ENCODE measurements at places on chromosomes 7 and 10.

GRCh38 chr7:2479276-2480069 lies 3.3 kb upstream of the GRIFIN start:
- DNase-seq, result no peak

DNA sequence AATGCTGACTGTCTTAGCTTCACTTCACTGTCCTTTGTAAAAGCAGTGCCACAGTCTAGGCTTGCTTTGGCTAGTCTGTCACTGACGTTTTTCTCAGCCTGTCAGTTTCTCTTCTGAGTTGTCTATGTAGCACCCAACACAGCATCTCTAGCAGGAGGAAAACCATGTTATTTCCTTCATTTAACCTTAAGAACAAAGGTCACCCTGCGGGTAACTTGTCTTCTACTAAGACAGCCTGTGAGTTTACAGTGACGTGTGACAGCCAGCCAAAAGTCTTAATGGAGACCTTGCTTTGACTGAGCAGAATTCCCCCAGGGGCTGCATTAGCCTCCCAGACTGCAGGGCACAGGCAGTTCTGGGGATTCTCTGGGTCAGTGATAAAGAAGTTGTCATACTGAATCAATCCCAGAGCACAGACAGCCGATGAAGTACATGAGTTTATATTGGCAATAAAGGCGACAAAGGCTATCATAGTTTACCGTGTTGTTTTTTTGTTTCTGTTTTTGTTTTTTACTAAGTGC lies 296.0 kb upstream of the KIAA1217 start:
- DNase-seq, result no peak

DNA sequence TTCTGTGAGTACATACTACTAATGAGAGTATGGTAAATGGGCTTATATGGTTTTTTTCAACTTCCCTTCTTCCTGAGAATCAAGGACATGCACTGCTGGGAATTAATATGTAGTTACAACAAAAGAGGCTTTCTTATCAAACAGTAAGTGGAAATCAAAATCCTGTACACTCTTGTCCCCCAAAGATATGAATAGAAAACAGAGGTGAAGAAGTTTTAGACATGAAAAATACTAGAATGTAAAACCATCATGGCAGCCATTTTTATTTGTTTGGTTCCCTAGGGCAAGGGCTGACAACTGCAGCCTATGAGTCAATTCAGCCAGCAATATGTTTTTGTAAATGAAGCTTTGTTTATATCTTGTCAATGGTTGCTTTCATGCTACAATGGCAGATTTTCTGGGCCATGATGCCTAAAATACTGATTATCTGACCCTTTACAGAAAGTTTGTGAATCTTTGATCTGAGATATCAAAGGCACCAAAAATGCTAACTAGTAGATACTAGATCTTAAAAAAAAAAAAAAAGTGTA lies 422.4 kb downstream of the PARD3 start:
- DNase-seq, result no peak

DNA sequence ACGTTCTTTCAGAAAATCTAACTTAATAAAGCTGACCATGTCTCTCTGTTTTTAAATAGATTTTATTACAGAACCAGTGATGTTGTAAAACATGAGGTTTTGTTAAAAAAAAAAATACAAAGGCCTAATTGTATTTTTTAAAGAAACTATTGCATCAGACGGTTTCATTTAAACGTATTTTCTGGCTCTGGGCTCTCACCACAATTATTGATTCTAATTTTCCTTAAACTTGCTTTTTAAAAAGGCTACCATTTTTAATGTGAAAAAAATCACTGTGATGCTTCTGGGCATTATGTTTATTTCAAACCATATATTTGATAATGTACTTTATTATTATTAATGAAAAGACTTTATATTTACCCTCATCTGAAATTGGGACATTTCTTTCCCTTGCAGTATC lies 94.3 kb downstream of the CABCOCO1 start:
- DNase-seq, result no peak

DNA sequence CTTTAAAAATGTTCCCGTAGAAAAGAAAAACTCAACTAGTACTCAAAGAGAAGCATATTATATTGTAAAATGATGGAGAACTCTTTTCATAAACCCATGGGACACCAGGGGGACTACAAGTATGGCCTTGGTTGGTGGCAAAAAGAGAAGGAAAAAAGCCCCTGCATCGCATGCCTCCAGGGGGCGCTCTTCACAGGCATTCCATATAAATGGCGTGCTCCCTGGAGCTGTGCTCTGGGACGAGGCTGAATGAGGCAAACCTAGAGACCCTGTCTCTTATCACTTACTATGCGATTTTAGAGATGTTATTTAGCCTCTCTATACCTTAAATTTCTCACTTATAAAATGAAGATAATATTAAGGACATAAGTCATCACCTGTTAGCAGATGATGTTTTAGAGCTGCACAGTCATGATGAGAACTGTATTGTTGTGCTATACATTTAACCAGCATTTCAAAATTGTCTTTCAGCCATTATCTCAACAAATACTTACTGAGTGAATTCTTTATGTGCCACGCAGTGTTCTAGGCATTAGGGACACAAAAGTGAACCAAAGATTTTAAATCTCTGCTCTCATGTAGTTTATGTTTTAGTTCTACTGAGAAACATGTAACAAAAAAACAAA lies 105.8 kb downstream of the ARHGAP21 start:
- peak; percentile 4 for DNase-seq

GRCh38 chr10:32317795-32318357 lies 29.1 kb downstream of the EPC1 start:
- no peak for DNase-seq
